ENCODE measurements at places on chromosomes 1 and 21.

DNA sequence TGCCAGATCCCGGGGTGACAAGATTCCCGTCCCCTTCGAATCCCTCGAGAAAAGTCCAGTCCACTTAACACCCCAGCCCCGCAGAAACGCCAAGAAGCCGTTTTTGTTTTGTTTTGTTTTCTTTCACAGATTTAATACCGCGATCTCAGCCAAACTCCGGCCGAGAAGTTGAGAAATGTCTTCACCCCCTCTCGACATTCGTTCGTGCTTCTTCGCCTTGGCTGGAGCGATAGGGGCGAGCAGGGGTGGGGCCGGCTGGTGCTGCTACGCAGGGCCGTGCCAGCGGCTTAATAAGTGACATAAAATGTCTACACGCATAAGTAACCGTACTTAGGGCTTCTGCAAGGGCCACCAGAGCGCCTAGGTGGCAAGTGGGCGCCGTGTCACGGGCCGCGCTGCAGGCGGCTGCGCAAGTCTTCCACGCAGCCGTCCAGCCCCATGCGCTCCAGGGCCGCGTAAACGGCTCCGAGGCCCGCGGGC is 4.9 kb downstream of the TNFRSF25 start:
- no peak for DNase-seq

- peak; percentile 28 for DNase-seq
Measured at GRCh38 chr1:10943991-10944730, 68.3 kb upstream of the TARDBP start.

DNA sequence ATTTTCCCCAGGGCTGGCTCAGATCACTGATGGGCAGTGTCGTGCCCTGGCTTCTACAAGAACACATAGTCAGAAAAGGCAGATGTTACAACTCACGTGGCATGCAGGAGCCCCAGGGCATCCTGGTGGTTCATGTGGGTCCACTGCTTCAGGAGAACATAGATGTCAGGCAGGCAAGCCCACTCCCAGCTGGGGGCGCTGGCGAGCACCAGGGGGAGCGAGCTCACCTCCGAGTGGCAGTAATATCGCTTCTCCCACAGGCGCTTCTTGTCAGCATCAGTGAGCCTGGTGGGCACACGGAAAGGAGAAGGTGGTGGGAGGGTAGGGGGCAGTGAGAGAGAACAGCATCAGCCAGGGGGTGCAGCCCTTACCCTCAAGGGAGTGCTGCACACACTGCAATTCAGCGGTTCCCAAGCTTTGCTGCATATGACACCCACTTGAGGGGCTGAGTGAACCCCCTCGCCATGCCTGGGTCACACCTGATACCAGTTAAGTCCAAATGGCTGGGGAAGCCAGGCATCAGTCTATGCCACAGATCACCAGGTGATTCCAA is 34.3 kb upstream of the PPP1R15B start:
- DNase-seq, result peak; percentile 53

- no peak for DNase-seq
Measured at GRCh38 chr1:43786960-43787359, 79.6 kb downstream of the ST3GAL3 start.

- DNase-seq, result no peak
Measured at GRCh38 chr1:245797592-245798348, 643.0 kb downstream of the KIF26B start.

Measured in EL (cell line).